ENCODE measurements at places on chromosomes 2 and 18.

DNA sequence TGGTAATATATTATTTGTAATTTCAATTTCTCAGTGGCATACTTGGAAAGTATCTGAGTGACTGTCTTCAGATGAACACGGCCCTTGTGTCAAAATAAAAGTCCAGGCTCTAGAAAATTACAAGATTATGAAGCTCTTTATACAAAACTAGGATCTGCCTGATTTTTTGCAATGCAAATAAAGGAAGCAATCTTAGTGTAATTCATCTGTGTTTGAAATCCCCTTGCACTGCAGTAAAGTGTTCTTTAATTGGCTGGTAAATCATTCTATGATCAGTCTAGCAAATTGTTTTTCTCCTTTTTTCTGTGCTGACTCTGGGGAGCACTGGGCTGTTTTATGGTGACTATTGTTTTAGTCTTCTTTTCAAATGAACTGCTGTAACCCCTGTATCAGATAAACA, 1039.0 kb downstream of the SOCS6 start:
- DNase-seq, result no peak

GRCh38 chr2:64646007-64646880, 7.5 kb downstream of the SERTAD2 start:
- DNase-seq, result peak; percentile 89

DNA sequence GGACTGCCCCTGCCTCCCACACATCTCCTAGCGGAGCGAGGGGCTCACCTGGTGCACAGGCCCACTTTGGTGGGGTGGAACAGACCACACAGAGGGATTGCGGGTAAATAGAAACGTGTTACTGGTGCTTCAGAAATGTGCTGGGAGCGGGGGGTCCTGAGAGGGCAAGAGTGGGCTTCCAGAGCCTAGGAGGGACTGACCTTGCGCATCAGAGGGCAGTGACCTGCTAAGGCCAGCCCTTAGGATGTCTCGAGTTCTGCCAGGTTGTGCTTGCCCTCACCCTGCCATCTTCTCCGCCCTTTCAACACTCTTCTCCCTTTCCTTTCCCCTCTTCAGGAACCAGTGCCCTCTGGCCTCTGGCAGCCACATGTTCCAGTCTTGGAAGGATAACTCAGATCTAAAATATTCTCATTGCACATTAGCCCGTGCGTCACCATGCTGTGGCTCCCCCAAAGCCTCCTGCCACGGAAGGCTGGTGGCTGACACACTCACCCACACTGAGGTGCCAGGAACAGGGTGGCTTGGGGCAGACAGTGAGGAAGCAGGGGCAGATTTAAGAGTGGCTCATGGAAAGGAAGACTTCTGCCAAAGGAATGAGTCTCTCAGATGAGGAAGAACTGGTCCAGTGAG, 89.6 kb downstream of the MCFD2 start:
- DNase-seq, result no peak

DNA sequence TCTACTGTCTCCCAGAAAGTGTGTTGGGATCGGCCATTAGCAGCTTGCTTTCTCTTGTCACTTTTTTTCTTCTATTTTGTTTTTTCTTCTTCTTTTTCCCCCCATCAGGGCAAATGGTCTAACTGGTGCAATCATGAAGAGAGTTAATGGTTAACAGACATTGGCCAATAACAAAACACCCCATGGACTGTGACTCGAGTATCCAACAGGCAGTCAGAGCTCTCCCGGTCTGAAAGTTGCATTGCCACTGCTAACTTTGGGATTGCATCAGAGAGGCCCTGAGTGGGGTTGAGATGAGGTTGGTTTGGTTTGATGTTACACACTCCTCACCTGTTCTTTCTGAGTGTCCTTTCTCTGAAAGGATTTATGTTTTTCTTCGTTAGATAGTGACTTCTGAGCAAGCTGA, 12.9 kb upstream of the SNORC start:
- DNase-seq, result no peak

GRCh38 chr2:217994776-217995274, 8.0 kb downstream of the TNS1 start:
- no peak for DNase-seq

DNA sequence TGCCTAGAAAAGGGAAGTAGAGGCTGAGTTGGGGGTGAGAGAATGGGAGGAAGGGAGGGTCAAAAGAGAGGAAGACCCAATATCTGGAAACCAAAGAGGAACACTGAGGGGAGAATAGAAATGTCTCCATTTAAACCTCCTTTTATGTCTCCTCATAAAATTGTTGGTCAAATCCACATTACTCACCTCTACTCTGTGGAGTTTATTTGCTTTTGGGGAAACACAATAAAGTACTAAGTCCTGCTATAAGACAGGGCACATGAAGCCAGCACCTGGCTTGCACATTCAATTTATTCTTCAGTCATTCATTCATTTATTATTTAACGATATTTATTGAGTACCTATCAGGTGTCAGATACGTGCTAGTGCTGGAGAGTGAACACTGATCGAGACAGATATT, 60.3 kb upstream of the NFE2L2 start:
- no peak for DNase-seq

GRCh38 chr2:162908567-162908966, 70.0 kb upstream of the KCNH7 start:
- no peak for DNase-seq

DNA sequence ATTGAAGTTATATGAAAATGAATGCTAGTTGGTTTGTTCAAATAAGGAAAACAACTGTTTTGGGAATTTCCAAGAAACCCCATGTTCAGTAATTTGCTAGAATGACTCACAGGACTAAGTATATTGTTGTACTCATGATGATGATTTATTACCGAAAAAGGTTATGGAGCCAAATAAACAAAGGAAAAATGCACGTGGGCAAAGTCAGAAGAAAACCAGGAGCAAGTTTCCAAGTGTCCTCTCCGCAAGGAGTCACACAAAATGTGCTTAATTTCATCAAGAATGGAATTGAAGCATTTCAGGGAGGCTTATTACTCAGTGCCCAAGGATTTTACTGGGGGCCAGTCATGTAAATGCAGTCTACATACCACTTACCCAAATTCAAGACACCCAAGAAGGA, 1652.4 kb upstream of the TMEFF2 start:
- no peak for DNase-seq

DNA sequence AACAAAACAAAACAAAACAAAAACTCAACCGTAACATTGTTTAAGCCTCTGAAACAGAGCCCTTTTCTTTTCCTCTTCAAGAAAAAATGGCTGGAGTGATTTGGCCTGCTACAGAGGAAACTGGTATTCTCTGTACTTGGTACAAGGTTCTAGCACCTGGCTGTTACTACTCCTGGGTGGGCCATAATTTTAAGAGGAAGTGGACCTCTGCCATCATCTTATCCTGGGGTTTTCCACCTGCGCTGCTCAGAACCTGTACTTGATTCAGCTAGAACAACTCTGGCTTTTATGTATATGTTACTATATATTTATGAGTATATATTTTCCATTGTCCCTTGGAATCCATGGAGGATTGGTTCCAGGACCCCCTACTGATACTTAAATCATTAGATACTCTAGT, 22.5 kb downstream of the SRSF7 start:
- no peak for DNase-seq

All from common myeloid progenitor, CD34-positive (primary cell).